Esophagus squamous epithelium (tissue), 5 donors: ENCODE measurements at places on chromosomes 12 and 14.

DNA sequence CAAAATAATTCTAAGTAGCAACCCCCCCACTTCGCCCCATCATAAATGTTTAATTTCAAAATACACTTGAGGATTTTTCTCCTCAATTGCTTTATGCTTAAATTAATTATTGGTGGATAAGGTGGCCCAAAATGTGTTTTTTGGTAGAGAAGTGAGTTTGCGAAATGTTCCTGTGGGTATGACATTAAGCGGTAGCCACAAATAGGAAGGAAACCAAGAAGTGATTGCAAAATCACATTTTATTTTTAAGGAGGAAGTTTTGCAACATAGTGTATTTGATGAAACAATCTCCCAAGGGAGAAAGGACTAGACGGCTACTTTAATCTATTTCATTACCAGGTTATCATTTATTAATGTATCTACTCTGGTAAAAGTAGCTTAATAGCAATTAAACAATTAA, 25.5 kb downstream of the SLC25A3 start:
- no peak for DNase-seq

DNA sequence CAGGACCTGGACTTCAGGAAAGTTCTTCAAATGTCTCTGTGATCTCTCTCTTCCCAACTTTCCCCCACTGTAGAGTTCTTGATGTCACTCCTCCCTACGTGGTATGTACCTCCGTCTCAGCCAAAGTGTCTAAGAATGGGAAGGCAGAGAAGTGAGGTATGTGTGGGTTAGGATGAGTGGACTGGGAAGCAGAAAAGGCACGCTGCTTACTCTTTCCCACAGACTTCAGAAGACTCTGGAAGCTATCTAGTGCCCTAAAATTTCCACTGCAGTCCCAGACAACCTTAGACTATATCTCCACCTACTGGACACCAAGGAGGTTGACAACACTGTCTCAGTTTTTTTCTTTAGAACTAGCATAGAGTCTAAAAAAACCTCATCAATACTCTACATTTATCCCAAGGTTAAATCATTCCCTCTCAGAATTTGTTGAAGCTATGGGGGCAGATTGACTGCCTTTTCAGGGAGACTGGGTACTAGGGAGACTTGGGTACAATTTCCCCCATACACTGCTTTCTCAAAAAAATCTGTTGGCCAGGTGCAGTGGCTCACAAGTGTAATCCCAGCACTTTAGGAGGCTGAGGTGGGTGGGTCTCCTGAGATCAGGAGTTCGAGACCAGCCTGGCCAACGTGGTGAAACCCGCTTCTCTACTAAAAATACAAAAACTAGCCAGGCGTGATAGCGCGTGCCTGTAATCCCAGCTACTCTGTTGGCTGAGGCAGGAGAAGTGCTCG, 20.6 kb upstream of the ITGA5 start:
- DNase-seq, result no peak

DNA sequence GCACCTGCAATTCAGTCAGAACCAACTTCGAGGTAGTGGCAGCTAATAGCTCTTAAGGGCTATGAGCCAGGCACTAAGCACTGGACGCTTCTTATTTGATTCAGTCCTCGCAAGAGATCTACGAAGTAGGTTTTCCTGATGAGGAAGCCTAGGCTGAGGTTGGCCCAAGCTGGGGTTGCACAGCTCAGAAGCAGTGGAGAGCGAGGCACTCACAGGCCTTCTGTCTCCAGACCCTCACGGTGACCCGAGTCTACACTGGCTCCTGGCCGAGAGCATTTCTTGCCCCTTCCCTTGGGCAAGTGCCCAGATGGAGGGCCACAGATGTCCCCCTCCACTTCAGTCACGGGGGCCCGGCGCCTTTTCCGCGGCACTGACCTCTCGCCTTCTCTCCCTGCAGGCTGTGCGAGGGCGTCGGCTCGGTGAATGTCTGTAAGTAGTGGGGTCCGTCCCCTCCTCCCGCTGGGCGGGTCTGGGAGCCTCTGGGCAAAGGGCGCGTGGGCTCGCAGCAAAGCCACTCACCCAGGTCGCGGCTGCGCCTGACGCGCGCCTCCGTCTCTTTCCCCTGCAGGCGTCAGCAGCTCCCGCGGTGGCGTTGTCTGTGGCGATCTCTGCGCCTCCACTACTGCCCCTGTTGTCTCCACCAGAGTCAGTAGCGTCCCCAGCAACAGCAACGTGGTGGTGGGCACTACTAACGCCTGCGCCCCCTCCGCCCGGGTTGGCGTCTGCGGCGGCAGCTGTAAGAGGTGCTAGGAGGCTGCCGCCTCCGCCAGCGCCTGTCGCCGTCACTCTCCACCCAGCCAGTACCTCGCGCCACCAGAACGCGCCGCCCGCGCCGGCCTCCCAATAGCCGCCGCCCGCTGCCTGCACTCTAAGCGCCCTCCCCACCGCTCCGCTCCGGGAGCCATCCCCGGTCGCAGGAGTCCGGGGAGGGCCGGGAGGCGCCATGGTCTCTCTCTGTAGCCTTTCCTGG, 13.1 kb downstream of the KRT83 start:
- no peak for DNase-seq

- DNase-seq, result no peak
Observed at GRCh38 chr12:14207905-14208551, 157.5 kb upstream of the ATF7IP start.

DNA sequence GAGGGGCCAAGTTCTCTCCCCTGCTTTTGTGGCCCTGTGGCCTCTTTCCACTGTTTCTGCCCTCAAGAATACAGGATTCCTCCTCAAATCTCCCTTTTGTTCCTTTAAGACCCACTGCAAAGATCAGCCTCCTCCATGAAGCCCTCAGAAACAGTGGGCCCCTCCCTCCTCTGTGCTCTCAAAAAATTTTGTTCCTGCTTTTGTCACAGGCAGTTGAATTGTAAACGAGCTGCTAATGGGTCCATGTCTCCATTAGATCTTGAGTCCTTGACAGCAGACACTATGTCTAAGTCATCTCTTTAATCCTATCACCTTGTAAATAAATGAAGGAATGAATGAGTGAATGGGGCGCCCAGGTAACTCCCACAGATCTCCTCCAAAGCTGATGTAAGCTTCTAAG, 175.2 kb downstream of the ESRRB start:
- DNase-seq, result no peak

DNA sequence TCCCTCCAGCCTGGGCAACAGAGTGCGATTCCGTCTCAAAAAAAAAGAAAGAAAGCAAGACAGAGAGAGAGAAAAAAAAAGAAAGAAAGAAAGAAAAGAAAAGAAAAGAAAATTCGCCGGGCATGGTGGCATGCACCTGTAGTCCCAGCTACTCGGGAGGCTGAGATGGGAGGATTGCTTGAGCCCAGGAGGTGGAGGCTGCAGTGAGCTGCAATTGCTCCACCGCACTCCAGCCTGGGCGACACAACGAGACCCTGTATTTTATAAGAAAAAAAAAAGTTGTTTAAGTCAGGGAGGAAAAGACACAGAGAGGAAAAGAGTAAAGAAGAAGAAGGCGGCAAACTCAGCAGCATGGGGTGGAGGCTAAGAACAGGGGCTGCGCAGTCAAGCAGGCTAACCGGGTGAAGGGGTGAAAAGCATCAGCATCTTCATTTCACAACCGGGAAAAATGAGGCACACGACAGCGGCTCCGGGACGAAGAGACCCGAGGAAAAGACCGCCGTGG, 557 bp upstream of the FICD start:
- DNase-seq, result no peak

- DNase-seq, result no peak
Observed at GRCh38 chr14:70067810-70068209, 120.9 kb downstream of the SLC8A3 start.

DNA sequence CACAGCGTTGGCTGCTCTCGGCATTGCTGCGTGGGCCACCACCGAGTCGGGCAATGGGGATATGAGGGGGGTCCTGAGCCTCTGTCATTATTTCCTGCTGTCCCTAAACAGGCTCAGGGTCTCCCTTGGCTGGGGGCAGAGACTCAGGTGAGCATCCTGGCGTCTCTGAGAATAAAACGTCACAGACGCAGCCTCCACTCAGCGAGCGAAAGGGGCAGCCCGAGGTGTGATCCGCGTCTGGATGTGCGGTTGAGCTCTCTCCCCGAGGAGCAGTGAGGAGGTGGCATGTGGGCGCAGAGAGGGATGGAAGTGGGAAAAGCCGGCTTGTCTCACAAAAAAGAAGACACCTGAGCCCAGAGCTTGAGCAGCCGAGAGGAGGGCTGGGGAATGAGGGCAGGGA, 62.6 kb downstream of the GALNT9 start:
- DNase-seq, result no peak

DNA sequence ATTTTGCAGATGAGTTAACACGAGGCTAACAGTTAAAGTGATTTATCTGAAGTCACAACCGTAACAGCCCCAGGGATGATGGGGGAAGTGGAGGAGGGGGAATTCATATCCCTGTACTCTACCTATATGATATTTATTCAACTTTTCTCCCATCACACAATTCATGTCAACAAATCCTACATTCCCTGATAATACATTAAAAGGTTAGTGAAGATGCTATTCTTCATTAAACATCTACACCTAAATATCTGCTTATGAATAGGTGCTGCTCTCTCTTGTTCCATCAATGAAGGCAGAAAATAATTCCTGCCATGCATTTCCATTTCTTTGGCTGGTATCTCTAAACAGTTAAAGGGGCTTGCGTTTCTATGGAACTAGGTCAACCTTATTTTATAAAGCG, 6.8 kb downstream of the YBX3 start:
- DNase-seq, result no peak

DNA sequence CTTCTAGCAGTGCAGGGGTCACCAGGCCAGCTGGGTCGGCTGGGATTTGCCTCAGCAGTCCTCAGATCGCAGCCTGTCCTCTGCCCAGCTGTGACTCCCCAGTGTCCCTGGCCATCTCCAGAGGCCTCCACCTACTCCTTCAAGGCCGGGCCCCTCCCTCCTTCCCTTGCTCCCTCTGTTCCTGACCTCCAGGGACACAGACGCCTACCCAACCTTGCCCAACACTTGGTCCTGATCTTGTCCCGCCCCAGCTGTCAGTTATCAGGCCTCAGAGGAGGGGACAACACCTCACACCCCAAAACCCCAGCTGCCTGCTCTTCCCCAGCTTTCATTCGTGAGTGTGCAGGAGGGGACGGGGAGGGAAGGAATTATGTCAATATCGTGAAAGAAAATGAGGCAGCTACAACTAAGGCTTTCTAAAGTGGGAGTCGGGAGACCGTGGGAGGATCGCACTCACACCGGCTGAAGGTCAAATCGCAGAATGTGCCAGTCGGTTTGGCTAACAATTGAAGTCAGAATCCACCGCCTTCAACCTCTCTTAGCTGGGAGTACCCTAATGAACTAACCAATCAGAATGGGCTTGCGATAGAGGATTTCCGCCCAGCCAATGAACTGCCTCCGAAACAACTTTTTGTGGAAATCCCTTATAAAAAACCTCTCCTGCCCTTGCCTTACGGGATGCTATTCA, 9.4 kb upstream of the PLBD2 start:
- DNase-seq, result no peak

- no peak for DNase-seq
Observed at GRCh38 chr14:31457665-31458659, 656 bp upstream of the DTD2 start.

GRCh38 chr14:64830961-64831360, 48.7 kb downstream of the SPTB start:
- DNase-seq, result no peak

DNA sequence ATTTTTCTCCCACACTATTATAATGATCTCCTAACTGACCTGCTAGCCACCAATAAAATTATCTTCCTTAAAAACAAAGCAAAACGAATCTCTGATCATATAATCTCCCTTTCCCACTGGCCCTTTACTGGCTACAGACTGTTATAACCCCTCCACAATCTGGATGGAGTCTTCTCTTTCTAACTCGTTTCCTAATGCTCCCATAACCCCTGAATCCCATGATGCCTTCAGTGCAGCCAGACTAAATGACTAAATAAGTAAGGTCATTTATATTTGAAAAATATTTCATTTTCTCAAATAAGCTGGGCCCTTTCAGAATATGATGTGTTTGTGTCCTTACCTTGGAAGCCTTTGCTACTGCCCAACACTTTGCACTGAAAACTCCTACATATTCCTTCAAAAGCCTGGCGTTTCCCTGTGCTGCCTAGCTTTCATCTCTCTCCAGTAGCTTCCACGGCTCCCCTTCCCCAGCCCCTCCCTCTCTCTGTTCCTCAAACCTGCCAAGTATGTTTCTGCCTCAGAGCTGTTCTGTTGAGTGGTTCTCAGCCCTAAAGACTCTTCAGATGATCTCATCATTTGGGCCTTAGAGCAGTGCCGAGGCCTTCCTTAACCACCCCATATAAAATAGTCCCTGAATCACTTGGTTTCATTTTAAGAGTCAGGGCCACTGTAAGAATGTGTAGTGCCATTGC, 91.7 kb downstream of the MYRFL start:
- DNase-seq, result no peak

DNA sequence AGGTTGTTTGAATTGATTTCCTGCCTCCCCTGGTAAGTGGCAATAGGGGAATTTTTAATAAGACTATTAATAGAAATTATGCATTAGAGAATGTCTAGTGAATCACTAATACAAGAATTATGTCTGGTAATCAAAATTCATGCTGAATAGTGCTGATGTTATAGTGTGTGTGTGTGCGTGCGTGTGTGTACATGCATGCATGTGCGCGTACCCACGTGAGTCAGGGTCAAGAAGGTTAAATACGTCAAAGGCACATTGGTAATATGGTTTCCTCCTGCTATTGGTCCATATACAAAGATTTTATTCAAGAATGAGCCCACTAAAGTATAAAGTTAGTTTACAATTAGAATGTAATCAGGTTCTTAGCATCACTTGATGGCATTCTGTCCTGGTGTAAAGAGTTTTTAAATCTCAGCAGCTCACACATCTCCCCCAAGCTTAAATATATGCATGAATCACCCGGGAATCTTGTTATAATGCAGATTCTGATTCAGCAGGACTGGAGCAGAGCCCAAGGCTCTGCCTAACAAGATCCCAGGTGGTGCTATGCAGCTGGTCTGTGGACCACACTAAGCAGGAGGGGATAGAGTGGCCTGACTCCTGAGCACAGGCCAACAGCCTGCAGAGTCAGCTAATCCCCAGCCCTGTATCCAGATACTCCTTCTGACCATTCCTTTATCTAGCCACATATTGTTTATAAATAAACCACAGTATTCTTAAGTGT, 43.9 kb downstream of the TTC9 start:
- no peak for DNase-seq

DNA sequence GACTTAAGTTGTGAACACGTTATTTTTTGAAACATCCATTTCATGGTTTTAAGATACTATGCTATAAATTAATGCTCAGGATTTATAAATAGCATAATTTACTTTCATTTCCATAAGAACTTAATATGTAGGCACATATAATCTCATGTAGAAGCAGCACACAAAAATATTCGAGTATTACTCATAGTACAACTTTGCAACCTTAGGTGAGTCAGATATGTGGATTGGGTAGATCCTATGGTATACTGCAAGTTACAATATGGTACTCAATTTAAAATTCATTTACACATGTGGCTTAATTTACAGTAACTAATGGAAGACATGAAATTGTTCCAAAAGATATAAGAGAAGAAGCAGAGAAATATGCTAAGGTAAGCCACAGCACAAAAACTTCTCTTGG, 26.0 kb downstream of the PSMA3 start:
- DNase-seq, result no peak
